ENCODE measurements at places on chromosomes 11 and 22.

DNA sequence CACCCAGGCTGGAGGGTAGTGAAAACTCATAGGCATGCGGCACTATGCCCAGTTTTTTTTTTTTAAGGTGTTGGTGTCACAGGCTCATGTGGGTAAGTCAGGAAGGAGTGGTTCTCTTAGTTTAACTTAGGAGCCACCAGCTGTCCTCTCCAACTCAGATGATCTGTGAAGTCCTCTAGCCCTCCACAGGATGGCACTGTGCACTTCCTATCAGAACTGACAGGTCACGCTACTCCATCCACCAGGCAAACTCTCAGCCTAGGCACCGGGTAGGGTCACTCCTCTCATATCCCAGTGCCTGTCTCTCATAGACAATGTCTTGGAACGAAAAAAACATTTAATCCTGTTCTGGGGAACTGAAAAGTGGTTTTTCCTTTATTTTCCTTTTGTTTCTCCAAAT lies 16.5 kb downstream of the NAP1L4 start:
- DNase-seq = no peak

DNA sequence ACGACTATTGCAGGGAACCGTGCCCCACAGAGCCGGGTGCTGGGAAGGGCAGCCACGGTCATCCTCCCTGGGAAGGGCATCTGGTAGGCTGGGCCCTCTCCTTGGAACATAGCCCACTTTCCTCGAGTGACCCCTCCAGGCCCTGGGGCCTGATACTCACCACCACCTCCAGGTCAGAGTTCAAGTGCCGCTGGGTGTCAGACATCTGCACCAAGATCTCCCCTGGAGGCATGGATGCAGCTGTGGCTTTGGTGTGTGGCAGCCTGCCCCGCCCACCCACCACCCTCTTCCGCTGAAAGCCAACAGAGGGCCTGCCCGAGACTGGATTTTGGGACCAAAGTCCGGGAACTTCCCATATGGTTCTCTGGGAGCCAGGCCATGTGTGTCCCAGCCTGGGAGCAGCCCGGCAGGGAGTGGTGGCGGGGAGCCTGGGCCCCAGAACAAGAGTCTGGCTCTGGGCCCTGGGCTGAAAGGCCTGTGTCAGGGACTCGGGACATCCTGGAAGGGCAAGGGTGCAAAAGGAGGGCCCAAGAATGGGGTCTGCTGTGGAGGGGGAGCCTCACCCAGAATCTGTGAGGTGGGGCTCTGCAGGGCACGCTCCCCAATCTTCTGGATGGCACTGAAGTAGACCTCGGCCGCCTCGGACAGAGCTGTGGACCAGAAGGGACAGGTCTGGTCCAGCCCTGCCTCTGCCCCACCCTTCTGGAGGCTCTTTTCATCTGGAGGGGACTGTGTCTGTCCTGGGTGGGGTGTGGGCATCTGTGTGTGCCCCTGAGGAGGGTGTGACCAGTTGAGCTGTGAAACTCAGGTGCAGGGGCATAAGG lies 2.6 kb downstream of the BAIAP2L2 start:
- no peak for DNase-seq

DNA sequence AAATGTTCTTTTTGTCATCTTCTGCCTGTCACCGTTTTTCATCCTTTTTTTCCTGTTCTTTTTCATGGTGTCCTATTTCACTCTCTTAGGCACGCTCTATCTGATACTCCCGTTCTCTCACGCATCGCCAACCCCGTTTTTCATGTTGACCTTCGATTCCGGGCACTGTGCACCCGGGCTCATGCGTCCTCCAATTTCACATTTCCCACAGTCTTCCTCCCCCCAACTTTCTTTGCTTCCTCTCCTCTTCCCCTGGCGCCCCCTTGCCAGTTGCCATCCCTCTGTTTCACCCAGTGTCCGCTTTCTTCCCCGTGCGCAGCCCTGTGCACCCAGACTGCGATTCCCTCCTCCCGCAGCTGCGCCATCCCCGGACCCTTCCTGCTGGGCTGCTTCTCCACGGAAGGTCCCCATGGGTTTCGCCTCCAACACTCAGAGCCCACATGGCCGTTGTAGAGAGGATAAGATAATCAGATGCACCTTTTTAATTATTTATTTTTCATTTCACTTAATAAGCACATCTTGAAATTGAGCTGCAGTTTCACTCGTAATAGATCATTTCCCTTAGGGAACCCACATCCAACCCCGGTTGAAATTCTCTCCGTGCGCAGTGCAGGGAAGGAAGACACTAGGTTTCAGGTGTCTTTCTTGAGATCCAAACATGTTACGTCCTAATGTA lies 791.1 kb downstream of the NTM start:
- no peak for DNase-seq

DNA sequence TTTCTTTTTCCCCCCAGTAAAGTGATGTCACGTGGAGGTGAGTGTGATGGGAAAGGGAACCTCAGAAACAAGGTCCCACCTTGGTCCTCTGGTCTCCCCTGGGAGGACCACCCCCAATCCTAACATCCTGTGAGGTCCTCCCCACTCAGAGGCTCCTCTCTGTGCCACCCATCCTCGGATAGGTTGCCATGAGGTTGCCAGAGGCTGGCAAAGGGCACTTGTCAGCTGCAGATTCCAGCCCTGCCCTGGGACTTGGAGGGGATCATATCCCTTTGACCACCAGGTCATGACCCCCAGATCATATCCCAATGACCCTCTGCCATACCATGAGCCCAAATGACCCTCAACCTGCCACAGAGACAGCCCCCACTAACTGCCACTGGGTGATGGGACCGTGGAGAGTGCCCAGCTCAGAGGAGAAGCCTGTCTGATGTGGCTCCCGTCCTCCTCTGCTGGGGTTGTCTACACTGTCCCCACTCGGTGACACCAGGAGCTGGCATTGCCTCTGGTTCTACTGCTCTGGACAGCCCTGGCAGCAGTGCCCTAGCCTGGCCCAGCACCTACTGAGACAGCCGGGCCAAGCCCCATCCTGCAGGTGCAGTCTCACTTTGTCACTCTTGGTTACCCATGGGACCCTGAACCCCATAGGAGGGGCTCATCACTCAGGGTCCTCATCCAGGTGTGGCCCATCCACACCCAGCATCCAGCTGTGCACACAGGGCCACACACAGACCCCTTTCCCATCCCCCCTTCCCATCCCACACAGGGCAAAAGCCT lies 90.2 kb upstream of the KCNQ1OT1 start:
- DNase-seq = no peak

DNA sequence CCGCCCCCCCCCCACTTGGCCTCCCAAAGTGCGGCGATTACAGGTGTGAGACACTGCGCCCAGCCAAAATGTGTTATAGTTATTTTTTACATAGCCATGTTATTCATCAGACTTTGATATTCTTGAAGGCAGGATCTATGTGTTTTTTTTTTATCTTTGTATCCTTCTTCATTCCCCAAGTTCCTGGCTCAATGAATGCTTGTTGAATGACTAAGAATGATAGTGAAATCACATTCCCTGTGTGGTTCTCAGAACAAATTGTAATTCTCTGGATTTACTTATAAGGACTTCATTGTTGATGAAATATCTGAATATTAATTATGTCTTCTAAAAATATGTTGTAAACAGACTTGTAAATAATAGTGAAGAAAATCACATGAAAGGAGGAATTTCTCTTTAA lies 33.5 kb downstream of the MMP7 start:
- DNase-seq = no peak
